NCI-H1694 (cell line): ENCODE measurements at places on chromosomes 13 and 19.

GRCh38 chr19:6278740-6279619 is 795 bp downstream of the MLLT1 start:
- DNase-seq = no peak

GRCh38 chr19:41354343-41354953 is 726 bp upstream of the TGFB1 start:
- no peak for DNase-seq

DNA sequence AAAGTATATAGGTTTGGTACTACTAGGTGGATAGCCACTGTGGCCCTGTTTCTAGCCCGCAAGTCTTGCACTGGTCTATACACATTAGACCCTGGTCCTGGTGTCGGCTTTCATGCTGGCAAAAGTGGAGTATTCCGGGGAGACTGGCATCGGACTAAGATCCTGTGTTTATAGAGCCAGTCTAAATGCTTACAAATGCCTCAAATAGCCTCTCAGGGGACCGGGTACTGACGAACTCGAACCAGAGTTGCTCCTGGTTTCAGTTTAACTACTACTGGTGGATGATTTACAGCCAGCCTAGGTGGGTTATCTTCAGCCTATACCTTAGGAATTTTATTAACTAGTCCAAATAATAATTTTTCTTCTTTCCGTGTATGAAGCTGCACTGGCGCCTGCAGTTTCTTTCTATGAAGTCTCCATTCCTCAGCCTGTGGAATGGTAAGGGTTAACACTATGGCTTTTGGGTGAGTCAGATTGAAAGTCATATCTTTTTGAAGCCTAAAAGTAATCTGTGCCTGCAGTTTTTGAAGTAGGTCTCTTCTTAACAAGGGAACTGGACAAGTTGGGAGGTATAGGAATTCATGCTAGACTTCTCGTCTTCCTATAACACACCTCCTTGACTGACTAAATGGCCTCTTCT is 51.3 kb downstream of the OR10H4 start:
- DNase-seq = no peak

DNA sequence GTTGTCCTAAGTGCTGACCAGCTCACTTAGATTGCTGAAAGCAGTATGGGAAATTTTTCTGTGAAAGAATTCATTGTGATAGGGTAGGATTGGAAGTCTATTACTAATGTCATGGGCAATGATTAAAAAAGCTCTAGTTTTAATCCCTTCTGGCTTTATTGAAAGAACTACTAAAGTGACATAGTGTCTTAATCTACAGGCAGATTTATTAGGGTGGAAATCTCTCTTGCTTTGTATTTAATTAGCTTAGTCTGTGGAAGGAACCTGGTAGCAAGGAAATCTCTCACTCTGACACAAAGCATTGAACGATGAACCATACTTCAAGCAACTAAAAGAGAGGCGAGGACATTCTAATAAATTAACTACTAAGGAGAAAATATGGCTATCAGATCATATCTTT is 1029.2 kb upstream of the PCDH20 start:
- no peak for DNase-seq

DNA sequence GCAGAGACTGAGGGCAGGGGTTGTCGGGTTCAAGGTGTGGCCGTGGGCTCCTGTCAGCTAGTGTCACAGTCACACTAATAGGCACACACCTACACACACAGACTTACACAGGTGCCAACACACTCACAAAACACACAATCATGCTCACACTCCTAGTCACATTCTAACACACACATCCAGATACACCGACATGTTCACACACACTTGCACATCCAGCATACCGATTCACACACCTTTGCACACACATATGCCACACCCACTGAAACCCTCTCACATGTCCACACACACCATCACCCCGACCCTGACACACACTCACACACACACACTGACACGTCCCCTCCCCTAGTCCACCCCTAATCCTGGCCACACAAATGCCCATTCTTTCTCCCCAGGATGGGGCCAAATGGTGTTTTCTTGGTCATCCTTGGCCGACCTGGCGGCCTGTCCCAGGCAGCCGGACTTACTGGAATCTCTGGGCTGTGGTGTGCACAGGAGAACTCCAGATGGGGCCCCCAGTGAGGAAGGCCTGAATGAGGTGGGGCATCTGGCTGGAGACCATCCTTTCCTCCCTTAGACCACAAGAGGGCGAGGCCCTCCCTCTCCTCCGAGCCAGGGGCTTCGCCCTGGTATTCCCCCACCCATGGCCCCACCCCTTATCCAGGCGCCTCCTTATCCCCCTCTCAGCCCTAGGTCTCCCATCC is 19.1 kb upstream of the PNMA8B start:
- DNase-seq = no peak

GRCh38 chr19:35195830-35196229 is 32.7 kb downstream of the FAM187B start:
- DNase-seq = no peak

- peak; percentile 48 for DNase-seq
Measured at GRCh38 chr19:3880471-3881271, at the start of gene ATCAY. ATCAY (plus strand) TSS chr19:3880685; CDS start chr19:3885768, 5,083 bp downstream.

DNA sequence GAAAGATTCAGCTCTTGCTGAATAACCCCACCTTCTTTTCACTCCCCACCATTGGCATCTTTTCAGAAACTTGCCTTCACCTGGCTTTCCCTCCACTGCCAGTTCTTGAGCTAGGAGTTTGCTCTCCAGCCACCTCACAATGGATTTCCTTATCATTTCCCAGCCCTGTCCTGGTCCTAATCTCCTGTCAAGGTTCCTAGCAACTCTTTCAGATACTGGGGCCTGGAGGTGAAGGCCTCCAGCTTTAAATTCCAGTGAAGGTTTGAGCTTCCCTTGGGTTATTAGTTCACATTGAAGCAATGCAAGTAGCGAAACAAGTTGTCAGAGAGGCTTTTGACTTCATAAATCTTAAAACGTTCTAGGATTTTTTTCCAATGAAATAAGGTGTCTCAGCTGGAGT is 320.8 kb upstream of the MAB21L1 start:
- DNase-seq = no peak

- DNase-seq = no peak
Measured at GRCh38 chr19:19402656-19403372, 2.7 kb upstream of the GATAD2A start.

- DNase-seq = no peak
Measured at GRCh38 chr13:46605825-46606554, 53.0 kb downstream of the LRCH1 start.

- DNase-seq = no peak
Measured at GRCh38 chr13:108974686-108975085, 345.3 kb downstream of the MYO16 start.

- no peak for DNase-seq
Measured at GRCh38 chr13:20264271-20265018, 32.3 kb upstream of the GJB6 start.

- DNase-seq = no peak
Measured at GRCh38 chr13:51255556-51255955, 33.4 kb downstream of the FAM124A start.

- no peak for DNase-seq
Measured at GRCh38 chr13:103517066-103517767, 451.0 kb upstream of the SLC10A2 start.

GRCh38 chr19:30788105-30788765 is 416.1 kb downstream of the ZNF536 start:
- no peak for DNase-seq

DNA sequence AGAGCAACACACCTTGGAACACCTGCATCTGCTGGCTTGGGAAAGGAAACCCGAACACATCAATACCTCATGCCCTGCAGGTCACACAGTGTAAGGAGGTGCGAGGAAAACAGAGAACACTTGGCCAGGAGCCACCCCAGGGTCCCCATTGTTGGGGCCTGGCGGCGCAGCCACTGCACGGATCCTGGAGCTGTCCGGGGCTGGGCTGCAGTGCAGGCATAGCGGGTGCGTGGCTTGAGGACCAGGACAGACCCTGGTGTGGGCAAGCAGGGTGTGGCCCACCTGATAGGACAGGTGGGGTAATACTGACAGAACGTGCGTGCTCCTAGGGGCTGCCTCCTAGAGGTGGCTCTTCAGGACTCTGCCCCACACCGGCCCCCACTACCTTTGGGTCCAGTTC is 16.8 kb upstream of the TMEM160 start:
- DNase-seq = no peak

DNA sequence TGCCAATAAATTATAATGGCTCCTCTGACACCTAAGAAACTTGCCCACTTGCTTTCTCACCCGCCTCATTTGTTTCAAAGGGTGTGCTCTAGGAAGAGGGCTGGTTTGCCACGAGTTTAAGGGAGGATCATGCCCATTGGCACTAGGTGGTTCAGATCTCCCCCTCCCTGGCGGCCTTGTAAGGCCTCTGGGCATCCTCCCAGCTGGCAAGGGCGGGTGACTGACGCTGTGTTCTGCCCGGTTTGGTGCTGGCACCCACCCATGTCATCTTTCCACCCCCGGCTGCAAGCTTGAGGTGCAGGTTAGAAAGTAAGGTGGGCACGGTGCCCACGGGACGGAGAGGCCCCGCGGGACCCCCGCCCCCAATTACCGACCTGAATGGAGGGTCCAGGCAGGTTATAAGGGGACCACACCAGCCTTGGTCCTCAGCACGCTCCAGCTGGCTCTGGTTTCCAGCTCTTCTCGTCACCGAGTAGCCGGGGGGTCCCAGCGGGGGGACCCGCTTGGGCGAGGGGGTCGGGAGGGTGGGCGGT is 90.4 kb downstream of the PTPRS start:
- peak; percentile 23 for DNase-seq

DNA sequence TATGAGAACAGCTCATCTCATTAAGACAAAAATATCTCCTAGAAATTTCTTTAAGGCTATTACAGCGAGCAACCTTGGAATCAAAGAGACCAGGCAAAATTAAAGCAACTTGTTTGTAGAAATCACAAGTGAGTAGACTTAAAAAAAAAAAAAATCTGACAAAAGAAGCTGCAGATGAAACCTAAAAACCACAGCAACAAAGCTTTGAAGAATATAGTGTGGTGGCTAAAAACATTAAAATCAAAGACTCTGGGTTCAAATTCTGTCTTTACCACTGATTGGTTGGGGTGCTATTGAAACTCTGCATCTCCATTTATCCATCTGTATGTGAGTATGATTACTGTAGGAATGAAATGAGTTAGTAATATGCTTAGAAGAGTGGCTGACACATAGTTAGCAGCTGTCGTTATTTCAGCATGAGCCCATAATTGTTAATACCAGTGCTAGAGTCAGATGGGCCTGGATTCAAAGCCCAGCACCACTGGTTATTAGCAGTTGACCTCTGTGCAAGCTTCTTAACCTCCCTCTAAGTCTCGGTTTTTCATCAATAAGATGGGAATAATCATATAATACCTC is 157.6 kb downstream of the FOXO1 start:
- DNase-seq = no peak

- peak; percentile 37 for DNase-seq
Measured at GRCh38 chr13:52925775-52926285, 77.4 kb upstream of the PCDH8 start.

DNA sequence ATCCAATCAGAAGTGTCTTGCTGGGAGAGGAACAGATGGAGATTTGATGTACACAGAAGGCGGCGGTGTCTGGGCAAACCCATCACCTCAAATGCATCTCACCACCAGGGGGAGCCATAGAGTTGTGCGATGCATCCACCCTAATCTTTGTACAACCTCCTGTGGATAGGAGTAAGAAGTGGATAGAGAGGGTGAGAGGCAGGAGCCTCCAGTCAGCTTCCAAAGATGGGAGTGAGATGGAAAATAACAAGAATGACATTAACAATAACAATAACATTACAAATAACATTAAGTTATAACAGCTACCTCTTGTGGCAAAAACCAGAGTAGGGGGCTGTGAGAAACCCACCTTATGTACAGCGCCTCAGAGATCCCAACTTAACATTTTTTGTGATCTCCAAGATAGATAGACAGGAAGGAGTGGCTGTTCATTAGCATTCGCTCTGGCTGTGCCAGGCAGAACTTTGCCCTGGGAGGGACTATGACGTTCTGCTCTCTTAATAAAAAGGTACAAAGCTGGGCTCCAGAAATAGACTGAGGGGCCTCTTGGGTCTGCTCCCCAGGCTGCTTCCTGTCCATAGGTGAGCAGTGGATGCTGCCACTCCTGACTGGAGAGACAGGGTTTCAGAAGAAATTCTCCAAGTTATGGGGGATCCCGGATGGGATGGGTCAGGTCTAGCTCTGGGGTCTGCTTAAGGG is 5.2 kb upstream of the CEACAM18 start:
- DNase-seq = peak; percentile 57

- DNase-seq = no peak
Measured at GRCh38 chr19:45234089-45234869, 10.9 kb downstream of the EXOC3L2 start.
